ENCODE measurements at places on chromosomes 3 and 15.

DNA sequence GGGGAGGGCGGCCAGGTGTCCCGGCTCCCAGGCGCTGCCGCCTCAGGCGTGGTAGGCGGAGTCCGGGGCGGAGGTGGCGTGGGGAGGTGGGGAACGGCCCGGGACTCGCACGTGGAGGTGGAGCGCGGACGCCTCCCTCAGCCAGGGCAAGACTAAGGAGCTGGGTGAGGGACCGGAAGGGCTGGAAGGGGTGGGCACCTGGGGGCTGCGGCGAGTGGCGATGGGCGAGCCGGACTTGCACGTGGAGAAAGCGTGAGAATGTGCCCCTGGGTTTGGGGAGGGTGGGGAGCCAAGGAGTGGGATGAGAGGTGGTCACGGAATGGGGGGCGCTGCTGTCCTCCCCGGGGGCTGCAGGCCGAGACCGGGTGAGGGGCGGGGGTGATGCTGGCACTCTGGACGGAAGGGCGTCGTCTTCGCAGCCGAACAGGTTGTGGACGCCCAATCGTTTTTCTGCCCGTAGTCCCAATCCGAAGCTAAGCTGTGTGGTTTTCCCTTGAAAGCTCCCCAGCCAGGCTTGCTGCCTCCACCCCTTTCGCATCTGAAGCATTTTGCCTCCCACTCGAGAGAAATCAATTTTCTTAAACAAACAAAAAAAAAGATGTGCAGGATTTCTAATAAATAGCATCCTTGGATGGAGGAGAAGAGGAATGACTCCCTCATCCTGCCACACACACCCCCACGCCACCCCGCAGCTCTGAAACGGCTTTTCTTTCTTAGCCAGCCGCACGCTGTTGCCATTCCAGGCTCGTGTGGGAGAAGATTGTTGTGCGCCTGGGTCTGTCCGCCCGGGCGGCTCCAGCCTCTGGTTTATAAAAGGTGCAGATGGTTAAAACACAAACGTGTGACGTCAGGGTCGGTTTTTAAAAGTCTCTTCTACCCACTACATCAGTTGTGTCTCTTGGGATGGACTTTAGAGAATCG lies 62.5 kb upstream of the ANKRD28 start:
- DNase-seq: no peak

DNA sequence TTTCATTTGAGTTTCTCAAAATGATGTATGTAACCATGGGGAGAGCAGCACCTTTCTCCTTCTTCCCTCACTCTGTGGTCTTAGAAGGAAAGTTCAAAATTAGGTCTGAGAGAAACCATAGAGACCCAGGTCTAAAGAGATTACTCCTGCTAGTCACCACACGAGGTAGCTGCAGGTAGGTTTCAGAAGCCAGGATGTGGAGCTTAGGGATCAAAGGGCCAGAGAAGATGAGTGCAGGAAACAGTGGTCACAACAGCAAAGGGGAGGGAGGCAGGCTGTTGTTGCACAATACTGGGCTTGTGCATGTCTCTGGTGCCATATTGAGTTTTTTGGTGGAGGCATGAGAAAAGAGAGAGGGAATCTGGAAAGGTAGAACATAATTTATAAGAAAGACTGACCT lies 583.6 kb downstream of the AGBL1 start:
- DNase-seq: no peak

DNA sequence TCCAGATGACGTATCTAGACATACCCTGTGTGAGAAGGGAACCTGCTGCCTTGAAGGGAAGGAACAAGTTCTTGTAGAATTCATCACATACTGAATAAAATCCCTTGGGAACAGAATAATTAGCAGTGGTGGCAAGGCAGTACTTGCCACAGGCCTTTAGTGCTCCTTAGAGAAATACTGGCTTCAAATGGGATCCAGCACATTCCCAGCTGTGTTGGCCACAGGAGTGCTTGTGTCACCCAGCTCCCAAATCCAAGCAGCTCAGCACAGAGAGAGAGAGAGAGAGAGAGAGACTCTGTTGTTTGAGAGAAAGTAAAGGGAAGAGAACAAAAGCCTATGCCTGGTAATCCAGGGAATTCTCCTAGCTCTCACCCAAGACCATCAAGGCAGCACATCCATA lies 969.0 kb upstream of the ALCAM start:
- DNase-seq: no peak

DNA sequence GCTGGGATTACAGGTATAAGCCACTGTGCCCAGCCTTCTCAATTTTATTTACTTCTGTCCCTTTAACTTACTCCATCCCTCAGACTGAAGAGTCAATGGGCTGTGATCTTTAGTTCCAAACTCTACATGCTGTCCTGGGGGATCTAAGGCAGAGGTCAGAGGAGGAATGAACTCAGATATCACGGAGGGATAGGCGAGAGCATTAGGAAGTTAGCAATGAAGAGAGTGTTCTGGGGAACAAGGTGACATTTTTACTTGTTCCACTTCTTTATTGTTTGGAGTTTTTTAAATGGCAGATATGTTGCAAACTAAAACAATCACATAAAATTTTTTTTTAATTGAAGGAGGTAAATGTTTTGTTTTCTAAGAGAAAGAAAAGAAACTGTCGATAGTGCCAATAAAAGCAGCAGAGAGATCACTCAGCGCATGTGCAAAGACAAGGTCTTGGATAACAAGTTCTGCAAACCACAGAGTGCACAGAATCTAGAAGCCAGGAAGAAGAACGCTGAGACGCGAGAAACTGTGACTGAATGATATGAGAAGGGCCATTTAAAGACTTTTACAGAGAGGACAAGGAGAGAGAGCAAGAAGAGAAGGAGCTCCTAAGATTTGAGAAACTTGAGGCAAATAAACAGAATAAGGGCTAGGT lies 10.8 kb upstream of the CA12 start:
- DNase-seq: no peak

DNA sequence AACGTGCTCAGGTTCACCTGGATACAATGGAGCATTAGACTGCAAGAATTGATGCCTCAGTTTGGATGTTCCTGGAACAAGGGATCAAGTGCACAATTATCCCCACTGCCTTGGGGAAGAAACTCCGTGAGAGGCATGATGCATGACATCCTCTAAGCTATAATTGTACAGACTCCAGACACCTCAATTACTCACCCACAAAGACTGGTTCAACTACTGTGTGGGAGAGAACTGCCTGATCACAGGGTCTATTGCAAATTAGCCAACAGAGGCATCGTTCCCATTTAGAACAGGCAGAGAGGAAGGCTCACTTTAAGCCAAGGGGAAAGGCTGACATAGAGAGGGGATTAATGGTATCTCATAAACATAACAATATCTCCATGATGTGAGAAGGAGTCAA lies 43.5 kb downstream of the ARRDC4 start:
- no peak for DNase-seq

DNA sequence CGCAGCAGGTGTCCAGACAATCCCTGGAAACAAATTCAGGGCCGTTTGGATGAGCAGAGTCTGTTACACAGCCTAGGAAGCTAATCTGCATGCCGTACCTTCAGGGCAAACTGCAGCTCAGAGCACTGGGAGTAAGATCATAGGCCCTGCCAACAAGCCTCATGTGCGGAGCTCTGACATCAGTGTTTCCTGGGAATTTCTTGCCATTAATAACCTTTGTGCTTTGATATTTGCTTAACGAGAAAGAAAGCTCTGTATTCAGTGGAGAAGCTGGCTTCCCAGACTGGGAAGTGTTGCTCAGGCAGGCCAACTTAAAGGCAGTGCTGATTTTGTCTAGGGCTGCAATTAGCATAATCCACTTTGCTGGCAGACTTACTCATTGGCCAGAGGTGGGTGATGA lies 116.1 kb upstream of the KLHL25 start:
- no peak for DNase-seq

GRCh38 chr3:121698476-121698875 lies 37.8 kb upstream of the HCLS1 start:
- DNase-seq: no peak

- DNase-seq: no peak
These were observed 5.6 kb downstream of the LINGO1 start for GRCh38 chr15:77627067-77627466.

DNA sequence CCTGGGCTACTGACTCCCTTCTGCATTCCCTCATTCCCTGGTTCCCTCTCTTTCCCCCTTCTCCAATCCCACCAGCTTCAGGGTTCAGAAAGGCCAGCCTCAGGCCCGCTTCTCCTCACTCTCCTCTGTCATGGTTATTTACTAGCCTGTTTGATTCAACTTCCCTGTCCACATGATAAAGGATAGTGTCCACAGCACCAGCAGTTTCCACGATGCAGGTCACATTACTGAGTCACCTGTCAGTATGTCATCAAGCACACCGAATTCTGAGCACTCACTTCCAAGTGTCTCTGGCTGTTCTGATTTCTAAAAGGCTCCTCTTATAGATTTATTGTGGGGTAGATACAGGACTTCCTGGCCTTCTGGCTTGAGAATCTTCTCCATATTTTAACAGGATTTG lies 96.6 kb upstream of the CTNNB1 start:
- DNase-seq: no peak

- no peak for DNase-seq
These were observed 13.2 kb downstream of the ABCC5 start for GRCh38 chr3:184004476-184004875.

- no peak for DNase-seq
These were observed 48.6 kb downstream of the LPP start for GRCh38 chr3:188202358-188203138.

DNA sequence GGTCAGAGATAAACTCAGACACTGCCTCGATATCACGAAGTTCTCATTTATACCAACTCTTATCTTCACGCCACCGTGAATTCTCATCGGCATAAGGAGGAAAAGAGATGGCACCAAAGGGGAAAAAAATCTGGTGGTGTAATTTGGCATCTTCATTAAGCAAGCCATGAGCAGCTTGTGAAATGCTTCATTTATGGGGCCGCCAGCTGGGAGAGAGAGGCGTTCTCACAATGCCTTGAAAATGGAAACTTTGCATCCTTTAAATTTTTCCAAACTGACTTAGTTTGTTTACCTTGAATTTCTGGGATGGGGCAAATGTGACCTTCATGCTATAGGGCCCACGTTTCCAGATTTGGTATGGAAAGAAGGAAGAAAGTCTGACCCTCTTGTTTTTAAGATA lies 242.5 kb upstream of the ST8SIA2 start:
- DNase-seq: no peak

DNA sequence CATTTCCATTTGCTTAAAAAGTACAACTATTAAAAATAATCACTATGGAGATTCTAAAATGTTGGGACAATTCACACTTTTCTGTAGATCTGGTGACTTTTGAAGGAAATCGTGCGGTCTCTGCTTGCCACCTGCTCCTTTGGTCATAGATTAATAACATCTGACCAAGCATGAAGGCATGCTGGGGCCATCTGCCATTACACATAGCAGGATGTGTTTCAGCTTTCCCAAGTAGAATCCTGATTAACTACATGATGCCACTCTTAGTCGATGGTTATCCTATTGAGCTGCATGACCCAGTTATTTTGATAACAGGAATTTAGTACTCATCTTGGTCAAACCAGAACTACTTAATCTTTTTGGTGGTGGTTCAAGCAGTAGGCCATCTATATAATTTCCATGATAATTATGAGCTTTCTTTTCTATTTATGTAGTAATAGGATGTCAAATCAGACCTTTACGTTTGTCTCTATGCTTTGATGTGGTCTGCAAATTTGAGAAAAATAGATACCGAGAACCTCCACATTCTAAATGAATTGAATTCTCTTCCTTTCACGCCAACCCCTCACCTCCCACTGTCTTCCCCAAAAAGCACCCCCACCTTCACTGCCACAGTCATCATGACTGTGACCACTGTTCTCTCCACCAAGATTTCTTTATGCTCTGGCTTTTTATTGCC lies 158.1 kb downstream of the DIPK2A start:
- DNase-seq: no peak

DNA sequence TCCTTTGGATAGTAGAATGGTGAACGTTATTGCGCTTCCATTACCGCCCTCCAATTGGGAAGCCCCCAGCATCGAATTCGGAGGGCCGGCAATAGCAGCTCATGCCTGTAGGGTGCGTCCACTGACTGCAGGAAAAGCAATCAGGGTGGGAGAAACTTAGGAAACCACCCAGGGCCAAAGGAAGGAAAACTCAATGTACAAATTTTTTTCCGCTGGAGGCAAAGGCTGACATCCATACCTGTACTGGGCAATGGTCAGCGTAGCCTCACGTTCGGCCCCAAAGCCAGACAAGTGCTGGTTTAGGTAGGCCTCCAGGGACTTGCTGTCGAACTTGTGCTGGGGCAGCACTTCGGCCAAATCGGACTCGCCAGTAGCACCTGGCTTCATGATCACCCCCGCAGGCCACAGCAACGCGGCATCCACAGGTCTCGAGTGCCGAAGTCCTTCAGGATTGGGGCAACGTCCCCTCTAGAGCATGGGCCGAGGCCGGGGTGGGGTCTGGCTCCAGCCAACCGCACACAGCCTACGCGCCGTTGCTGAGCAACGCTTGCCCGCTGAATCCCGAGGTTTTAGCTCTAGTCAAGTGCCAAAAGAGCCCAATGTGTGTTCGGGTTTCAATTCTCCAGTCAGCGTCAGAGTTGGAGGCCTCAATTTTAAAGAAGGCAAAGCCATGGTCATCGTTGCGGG lies at the start of gene ACAD11:
Gene ACAD11, minus strand, starts transcription at position 445 of the 687 bp plus-strand sequence. Its CDS starts 58 bp downstream, at position 387.
- peak; percentile 16 for DNase-seq

- DNase-seq: no peak
These were observed 64.8 kb downstream of the SAMMSON start for GRCh38 chr3:70064194-70064779.

DNA sequence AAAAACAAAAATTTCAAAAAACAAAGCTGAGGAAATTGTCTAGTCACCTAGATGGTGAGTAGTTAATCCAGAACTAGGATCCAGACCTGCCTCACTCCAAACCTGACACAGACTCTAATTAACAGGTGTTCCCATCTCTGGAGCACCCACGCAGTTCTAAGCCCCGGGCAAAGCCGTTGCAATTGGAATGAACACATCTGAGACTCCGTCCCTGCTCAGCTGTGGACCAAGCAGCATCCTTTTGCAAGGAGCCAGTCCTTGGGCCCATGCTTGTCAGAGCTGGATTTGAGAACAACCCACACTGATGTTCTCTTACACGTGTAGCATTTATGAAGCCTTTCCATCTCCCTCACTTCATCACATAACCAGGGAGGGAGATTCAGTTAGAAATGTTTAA lies 54.8 kb downstream of the LMCD1 start:
- no peak for DNase-seq

DNA sequence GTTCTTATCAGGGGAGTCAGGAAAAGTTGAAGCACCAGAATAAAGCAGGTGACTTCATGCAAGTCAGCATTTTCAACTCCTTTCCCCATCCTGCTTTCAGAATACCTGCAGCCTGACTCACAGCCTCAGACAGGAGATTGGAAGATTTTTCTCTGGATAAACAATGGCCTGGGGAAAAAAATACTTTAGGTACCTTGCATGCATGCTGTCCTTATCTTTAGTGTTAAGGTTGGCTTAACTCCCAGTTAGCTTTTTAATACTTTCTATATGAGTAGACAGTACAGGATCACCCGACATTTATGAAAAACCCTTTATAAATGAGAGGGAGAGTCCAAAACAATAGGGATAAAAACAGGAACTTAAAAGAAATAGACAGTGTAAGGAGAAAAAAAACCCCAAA lies 53.6 kb downstream of the PAK2 start:
- DNase-seq: no peak
